ENCODE measurements at places on chromosomes 4 and X.

GRCh38 chr4:40649321-40649720 is 19.7 kb upstream of the RBM47 start:
- no peak for DNase-seq

GRCh38 chrX:1444561-1445500 is 7.9 kb downstream of the ASMTL start:
- no peak for DNase-seq

GRCh38 chrX:16586377-16587112 is 63.4 kb upstream of the S100G start:
- no peak for DNase-seq

DNA sequence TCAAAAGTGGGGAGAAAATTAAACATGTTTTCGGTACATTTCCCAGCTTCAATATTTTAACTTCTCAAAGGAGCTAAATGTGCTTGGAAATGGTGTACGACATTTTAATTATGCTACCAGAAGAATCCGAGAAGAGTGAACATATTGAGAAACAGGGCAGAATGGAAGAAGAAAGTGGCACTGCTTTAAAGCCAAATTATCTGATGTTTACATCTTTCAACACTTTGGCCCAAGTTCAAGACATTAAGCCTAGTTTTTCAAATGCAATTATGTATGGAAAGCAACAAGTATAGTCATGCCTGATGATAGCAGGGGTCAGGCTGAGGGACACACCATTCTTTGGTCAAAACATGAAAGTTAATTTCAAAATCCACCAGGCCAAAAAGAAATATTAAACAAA is 577.9 kb upstream of the ZFP42 start:
- no peak for DNase-seq

- DNase-seq, result no peak
These were observed 4.9 kb upstream of the CTBP1 start for GRCh38 chr4:1253831-1254230.

DNA sequence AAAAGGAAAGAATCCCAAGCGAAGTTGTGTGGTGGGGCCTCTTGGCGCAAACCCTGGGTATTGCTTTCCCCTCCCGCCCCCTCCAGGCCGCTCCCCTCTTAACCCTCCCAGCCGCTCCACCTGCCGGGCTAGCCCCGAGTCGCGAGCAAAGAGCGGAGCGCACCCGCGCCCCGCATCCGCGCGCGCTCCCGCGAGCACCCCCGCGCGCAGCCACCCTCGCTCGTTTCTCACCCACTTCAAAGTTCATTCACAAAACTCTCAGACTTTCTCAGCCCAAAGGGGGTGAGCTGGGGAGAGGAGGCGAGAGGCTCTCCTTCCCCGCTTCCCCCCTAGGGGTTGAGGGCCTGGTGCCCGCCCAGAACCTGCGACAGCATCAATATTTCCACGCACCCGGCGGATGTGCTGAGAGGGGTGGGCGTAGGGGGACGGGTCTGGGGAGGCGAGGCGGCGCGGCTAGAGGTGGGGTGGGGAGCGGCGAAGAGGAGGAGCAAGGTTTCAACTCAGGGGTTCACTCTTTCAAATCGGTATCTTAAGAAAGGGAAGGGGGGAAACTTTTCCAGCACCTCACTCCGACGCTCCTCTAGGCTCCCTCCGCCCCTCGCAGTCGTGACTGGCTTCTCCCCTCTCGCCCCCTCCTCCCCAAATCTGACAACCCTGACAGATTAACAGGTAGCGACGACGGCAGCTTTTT is 1.8 kb downstream of the MAML3 start:
- DNase-seq, result no peak

Data from astrocyte of the cerebellum (primary cell).